ENCODE measurements at places on chromosomes 3 and 15.

DNA sequence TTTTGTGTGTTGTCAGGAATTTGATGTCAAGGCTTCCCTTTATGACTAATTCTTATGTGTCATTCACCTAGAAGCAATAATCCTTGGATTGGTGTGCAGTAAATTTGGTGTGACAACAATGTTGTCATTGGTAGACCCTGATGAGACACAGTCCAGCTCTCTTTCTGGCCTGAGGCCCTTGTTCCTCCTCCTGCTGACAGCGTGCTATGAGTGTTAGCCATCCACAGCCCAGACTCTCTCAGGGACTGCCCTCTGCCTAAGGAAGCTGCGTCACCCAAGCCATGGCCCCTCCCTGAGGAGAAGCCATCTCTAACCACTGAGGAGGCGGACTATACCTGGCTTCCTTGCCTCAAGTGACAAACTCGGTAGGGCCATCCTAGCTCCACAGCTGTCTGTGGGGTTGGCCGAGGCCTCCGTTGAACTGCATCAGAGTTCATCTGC lies 13.3 kb upstream of the TM4SF1 start:
- DNase-seq = no peak

DNA sequence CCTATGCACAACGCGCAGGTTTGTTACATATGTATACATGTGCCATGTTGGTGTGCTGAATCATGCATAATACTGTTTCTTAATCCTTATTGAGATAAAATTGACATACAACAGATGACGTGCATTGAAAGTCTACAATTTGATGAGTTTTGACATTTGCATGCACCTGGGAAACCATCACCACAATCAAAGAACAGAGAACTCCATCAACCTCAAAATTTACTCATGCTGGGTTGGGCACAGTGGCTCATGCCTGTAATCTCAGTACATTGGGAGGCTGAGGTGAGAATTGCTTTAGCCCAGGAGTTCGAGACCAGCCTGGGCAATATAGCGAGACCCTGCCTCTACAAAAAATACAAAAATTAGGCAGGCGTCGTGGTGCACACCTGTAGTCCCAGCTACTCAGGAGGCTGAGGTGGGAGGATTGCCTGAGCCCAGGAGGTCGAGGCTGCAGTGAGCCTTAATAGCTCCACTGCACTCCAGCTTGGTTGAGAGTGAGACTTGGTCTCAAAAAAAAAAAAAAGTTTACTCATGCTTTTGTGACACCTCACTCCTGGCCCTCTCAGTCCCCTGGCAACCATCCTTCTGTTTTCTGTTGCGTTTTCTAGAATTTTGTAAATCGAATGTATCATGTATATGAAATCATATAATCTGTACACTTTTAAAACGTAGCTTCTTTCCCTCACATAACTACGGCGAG lies 56.6 kb downstream of the BHLHE40 start:
- DNase-seq = no peak

GRCh38 chr3:138241061-138241460 lies 54.0 kb downstream of the ARMC8 start:
- no peak for DNase-seq

- no peak for DNase-seq
Measured at GRCh38 chr15:62494197-62494596, 329.1 kb upstream of the C2CD4B start.

DNA sequence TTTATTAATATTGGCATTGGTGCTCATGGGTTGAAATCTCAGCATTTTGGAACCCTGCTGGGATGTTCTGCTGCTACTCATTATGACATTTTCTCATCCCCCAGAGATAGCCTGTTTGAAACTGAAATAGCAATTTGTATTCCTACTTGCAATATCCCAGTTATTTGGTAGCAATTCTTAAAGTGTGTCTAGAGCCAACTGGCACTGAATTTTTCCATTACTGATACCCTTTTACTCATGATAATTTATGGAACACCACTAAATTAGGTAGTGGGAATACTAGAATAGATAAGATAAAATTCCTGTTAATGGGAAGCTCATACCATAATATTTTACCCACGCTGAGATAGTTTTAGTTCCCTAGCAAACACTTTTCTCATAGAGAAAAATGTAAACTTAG lies 309.3 kb downstream of the SV2B start:
- no peak for DNase-seq

- no peak for DNase-seq
Measured at GRCh38 chr3:186432189-186432588, 70.2 kb upstream of the DGKG start.

DNA sequence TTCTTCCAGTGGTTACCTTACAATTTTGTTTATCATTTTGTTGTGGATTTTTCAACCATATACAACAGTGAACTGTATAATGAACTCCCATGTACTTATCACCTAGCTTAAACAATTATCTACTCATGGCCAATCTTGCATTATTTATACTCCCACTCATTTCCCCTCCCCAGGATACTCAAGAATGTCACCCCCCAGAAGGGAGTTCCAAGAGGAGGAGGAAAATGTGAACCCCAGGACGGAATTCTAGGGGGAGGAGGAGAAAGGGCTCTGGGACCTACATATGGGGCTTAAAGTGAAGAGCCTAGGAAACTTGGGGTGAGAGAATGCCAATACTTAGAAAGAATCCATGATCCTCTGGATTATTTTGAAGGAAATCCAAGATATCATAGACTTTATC lies 59.3 kb downstream of the TSC22D2 start:
- no peak for DNase-seq

GRCh38 chr15:50192926-50193620 lies 11.1 kb downstream of the SLC27A2 start:
- no peak for DNase-seq

GRCh38 chr3:28577941-28578500 lies 229.4 kb upstream of the AZI2 start:
- no peak for DNase-seq

- no peak for DNase-seq
Measured at GRCh38 chr3:15660055-15660935, 58.8 kb downstream of the BTD start.

DNA sequence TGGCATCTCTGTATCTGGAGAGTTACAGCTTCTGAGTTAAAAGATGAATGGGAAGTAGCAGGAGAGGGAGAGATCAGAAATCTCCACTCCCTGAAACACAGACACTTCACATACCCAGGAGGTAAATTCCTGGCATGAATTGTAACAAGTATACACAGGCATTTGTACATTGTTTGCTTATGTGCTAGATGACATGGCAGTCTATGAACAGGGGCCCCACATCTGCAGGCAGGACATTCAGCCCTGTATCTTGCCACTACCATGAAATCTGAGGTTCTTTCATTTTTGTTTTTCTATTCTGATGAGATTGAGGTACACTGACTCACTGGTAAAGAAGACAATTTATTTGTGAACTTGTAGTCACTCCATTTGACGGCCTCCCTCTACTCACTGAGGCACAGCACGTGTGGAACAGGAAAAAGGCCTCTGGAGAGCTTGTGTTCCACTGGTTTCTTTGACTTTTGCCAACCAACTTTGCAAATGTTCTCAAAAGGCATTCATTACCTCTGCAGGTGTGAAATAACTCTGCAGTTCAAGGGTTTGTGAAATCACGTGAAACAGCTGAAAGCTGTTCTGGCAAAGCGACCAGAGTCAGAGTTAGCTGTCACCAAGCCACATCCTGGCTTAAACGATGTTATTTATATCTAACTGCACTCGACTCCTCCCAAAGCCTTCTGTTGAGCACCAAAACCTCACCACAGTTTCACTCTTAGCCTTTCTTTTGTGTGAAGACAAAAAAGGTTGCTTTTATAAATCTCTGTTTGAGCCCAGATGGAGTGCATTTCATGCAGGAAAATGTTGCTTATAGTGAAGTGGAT lies 401.3 kb upstream of the CFAP20DC start:
- DNase-seq = no peak

DNA sequence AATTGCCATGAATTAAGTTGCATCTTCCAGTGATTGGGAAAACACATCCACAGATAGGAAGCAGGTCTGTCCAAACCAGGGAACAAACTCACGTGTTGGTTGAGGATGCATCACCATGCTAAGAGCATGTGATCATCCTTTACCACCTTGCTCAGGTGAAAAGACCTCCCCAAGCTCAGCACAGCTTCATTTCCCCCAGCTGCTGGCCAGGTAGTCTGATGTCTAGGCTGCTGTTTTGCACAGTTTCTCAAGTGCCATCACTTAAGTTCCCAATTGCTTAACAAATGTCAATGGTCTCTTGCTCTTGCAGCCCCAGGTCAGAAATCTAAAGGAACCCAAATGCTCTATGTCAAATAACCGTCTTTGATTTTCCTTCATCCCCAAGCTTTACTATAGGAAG lies 34.2 kb downstream of the WNT5A start:
- DNase-seq = no peak

GRCh38 chr3:24060055-24060454 lies 115.0 kb downstream of the NR1D2 start:
- peak; percentile 62 for DNase-seq

- peak; percentile 24 for DNase-seq
Measured at GRCh38 chr3:173770796-173771573, 373.4 kb downstream of the NLGN1 start.

DNA sequence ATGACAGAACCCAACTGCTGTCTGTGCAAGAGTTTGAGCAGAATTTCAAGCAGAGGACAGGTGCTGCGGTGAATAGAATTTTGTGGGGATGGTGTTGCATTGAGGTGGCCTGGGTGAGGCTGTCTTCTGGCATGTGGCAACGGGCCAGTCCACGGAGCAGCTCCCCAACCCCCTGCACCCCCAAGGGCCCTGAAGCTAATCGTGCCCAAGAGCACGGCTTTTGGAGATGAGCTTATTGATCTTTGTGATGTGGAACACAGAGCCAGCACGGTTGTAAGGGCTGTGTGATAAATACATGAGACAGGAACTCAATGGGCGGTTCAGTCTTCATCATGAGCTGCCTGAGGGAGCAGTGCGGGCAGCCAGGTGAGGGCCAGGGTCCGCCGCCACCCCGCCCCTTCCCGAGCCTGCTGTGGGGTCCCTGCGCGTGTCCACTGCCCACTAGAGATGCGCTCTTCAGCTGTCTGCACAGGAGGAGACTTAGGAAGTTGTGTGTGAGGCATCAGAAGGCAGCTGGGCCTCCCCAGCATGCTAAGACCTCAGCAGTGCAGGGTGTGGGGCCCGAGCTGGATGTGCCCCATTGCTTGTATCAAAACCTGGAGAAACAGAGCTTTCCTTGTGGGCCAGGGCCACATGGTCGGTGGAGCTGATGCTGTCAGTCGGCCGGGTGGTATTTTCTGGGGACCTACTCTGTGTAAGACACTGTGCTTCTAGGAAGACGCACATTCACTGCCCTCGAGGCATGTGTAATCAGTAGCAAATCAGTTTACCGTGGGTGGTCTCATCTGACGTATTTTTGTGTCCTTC lies 90.5 kb downstream of the CHRNA7 start:
- DNase-seq = no peak

- DNase-seq = no peak
Measured at GRCh38 chr15:57762302-57762701, 55.8 kb downstream of the POLR2M start.

GRCh38 chr15:62482785-62483429 lies 317.8 kb upstream of the C2CD4B start:
- no peak for DNase-seq

DNA sequence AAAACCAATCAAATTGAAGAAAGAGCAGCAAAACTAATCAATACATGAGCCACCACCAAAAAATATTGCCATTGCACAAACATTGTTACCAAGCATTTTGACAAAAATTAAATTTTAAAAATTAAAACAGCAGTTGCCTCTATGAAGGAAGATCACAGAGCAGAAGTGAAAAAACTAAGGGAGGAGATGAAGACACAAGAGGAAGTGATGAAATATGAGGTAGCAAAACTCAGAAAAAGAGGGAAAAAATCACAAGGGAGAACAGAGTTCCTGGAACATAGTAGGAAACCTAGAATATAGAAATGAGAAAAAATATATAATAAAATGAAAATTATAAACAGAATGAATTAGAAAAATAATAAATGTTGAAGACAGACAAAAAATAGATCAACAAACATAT lies 7.3 kb upstream of the SERPINI2 start:
- no peak for DNase-seq

- DNase-seq = no peak
Measured at GRCh38 chr3:50317300-50317699, 5.2 kb downstream of the HYAL2 start.

DNA sequence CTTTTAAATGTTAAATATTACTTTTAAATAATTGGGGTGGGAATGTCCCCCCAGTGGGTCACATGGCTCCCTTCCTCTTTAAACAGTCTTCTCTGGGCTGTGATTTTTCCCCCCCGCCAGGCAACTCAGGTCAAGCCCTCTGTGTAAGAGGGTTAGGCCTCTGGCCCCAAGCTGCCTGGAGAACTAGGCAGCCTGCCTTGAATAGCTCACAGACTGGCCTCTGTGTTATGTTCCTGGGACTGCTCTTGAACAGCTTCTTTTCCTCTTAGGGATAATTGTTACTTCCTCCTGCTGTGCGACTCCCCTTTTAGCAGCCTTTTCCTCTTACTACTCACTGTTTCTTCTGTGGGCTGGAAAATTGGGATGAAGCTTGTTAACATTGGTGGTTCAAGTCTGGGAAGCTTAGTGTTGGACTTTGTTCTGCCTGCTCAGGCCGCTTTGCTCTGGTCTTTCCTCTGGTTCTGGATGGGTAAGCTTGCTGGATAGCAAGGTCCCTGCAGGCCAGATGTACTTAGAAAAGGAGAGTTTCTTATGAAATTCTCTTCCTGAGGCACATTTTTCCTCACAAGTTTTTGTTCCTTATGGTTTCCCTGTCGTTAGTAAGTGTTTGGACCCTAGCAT lies 2.2 kb downstream of the TEX264 start:
- no peak for DNase-seq

DNA sequence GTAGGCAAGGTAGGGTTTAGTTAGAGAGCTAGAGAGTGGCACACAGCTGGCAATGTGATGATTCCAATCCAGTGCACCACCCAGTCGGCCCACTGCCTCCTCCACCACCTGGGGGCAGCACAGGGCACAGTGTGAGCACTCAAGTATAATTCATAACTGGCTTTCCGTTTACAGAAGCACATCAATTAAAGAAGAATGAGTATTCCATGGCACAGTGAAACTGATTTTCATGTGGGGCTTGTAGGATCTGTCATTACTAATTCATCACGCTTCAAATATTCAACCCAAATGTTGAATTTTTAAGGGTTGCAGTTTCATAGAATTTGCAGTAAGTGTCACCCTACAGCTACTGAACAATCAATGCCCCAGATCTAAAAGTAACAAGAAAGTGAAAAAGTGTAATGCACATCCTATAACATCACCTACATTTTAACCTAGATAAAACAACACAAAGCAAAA lies 149.9 kb downstream of the IGSF11 start:
- DNase-seq = peak; percentile 17

- DNase-seq = no peak
Measured at GRCh38 chr3:192825657-192826200, 91.9 kb downstream of the MB21D2 start.

- DNase-seq = no peak
Measured at GRCh38 chr15:83685916-83686332, 32.0 kb downstream of the ADAMTSL3 start.

GRCh38 chr3:191388823-191389222 lies 58.5 kb upstream of the UTS2B start:
- no peak for DNase-seq

DNA sequence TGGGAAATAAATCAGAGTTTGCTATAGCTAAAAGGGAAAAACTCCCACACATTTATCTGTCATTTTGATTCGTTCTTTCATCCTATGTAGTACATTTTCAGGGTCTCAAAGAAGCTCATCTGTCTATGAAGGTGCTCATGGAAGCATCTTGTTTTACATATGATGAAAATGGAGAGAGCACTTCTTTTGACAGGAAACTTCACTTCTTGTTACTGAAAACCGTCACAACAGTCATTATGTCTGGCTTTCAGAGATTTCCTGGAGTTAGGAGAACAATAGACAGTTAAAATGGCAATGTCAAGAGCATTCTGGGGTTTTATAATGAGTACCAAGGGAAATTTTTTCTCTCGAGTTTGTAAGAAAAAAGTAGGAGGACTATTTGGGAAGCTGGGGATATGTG lies 83.3 kb downstream of the TMEM108 start:
- DNase-seq = no peak
